ENCODE measurements at places on chromosomes 16 and 17.

GRCh38 chr16:324451-325334 lies 27.8 kb downstream of the AXIN1 start:
- no peak for DNase-seq

- DNase-seq: no peak
Measured at GRCh38 chr16:50083996-50084395, 18.2 kb downstream of the HEATR3 start.

DNA sequence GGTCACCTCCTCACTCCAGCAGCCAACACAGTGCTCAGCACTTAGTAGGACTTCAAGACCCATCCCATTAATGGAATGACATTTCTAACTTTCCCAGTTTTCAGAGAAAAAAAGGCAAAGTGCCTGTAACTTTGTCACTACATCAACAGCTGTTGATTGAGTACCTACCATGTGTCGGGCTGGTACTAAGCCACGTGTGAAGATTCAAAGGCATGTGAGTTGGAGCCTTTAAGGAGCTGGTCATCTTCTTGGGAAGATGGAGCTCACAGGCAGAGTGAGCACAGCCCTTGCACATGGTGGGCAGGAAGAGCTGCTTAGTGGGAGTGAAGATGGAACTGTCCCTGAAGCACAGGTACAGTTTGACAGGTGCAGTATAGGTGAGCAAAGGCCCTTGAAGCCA lies 88.6 kb downstream of the GNAO1 start:
- no peak for DNase-seq

DNA sequence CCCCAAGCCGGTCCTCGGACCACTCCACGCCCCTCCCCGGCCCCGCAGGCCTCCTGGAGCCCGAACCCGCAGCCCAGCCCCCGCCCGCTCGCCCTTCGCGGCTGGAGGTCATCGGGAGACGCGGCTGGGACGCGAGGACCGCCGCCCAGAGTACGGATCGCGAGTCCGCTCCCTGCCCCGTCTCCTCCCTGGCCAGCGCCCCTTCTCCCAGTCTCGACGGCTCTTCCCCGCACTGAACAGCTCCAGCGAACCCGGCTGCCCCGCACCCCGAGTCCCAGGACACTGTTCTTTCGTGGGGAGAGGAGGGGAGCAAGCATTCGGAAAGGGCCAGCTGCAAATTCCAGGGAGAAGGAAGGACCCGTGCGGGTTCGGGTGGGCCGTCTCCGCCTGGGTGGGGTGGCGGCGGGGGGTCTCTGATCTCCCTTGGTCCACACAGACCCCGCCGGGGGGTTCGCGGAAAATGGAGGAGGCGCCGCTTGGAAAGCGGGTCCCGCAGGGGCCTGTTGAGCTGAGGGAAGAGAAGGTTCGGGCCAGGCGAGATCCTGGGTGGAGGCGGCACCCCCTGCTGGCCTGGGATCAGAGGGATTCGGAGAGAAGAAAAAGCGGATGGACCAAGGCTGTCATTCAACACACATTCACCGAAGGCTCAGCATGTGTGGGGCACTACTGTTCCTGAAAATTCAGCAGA lies 632 bp upstream of the RTN4RL1 start:
- peak; percentile 83 for DNase-seq

DNA sequence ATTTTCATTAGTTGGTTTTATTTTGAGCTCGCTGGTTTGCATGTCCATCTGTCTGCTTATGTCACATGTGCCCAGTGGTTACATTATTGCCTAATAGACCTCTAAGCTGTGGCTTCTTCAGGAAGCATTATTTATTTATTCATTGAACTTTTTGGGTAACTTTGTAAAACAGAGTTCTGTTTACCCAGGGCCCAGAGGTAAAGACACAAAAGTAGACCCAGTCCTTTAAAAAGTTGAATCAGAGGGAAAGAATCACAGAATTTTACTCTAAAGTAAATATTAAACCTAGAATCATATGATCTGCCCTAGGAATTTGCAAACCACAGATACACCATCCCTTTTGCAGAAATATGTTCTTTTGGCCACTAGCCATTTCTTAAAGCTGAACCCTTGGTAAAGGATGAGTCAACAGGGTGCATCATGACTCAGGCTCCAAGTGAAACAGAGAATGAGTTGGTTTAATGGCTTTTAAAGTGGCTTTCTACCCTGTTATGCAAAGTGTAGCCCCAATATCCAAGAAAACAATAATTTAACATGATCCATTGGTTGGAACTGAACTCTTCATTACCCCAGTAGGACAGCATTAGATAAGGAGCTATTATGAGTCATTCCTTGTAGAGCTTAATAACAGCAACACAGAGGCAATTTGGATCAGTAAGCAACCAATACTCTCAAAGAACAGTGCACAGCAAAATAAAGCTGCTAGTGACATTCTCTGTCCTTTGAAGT lies 236.3 kb downstream of the KCNJ2 start:
- DNase-seq: no peak

Measured in SHP77 (cell line).